ENCODE measurements at places on chromosomes 3 and 15. TPM values are rescaled to one million over a fixed set of nuclear protein-coding genes. Genes with fewer than 3 reads are reported as not detected.

The GLT8D1 gene
- total RNA-seq = 97.8 TPM

The SLC22A13 gene
- total RNA-seq = 0.97 TPM

The NANOGP8 gene
- total RNA-seq = not detected

The DENND6A gene
- 22.4 TPM for total RNA-seq

The TICRR gene
- total RNA-seq = 0.65 TPM

The DUOX1 gene
- 1.5 TPM for total RNA-seq

The LYZL4 gene
- total RNA-seq = not detected

The CCDC66 gene
- 23.5 TPM for total RNA-seq

The RTP3 gene
- total RNA-seq = not detected

The CHRNA7 gene
- 0.81 TPM for total RNA-seq

The IL5RA gene
- total RNA-seq = not detected

The DUOXA2 gene
- total RNA-seq = not detected

All from hair follicle dermal papilla cell (primary cell).